ENCODE measurements at places on chromosomes 7 and 10. TPM values are rescaled to one million over a fixed set of nuclear protein-coding genes. Genes with fewer than 3 reads are reported as not detected.

Gene GRID1
- total RNA-seq = not detected

Gene UPP1
- total RNA-seq = 39.8 TPM

Gene SPDYE8
- not detected for total RNA-seq

Gene GJD4
- not detected for total RNA-seq

Gene OR2A1
- total RNA-seq = not detected

Gene SEMA3A
- 2.4 TPM for total RNA-seq

Gene ZNF92
- total RNA-seq = 6.2 TPM

Gene FRG2B
- not detected for total RNA-seq

Gene CABCOCO1
- total RNA-seq = 0.06 TPM

Gene CLIP2
- total RNA-seq = 65.3 TPM

Gene CCDC172
- total RNA-seq = not detected

All from bladder microvascular endothelial cell (primary cell).